Lung (tissue), 17 donors: ENCODE measurements at places on chromosomes 1 and 21.
A peak's percentile ranks its signal among the peaks of the same experiment; 100 is the strongest.

GRCh38 chr1:14822493-14822892 is 224.0 kb downstream of the KAZN start:
- DNase-seq = no peak

- no peak for DNase-seq
These were observed 538.5 kb downstream of the KIF26B start for GRCh38 chr1:245693116-245693793.

DNA sequence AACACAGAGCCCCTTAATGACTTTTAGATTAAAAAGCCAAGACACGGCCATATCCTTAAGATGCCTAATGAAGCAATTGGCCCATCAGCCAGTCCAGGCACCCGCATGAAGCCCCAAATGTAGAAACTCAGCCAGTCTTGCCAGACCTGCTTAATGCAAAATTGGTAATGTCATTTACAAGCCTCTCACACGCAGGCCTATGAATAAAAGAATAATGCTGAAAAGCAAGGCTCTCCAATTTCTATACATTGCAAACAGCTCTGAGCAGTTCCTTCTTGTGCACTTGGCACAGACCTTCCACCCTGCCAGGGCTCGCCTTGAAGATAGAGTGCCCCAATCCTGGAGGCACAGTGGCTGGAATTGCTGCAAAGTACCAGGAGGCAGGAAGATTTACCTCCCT is 498.9 kb downstream of the NPHP4 start:
- no peak for DNase-seq

GRCh38 chr1:153400244-153400643 is 9.4 kb upstream of the S100A8 start:
- no peak for DNase-seq

DNA sequence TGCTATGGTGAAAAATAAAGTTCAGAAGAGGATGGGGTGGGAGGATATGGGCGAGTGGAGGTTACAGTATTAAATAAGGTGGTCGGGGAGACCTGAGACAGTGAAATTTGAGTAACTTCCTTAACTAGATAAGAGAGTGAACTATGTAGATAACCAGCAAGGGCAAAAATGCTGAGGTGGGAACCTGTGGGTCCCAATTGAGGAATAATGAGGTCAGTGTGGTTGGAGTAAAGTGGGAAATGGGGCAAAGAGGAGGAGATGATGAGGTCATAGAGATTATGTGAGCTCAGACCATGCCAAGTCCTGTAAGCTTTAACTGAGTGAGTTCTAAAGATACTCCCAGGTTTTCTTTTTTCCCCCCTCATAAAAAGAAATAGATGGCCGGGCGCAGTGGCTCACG is 614.6 kb upstream of the PLXNA2 start:
- no peak for DNase-seq

DNA sequence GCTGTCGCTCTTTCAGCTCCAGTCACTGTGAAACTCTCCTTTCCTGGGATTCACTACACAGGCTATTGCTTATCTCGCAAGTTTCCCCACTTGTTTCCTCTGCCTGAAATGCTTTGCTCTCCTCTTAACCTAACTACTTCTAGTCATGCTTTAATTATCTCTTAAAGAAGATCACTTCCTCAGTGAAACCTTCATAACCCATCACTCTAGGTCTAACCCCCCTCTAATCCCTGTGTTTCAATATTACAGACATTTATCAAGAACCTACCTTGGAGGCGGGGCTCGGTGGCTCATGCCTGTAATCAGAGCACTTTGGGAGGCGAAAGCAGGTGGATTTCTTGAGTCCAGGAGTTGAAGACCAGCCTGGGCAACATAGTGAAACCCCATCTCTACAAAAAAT is 16.7 kb upstream of the ZNF644 start:
- DNase-seq = no peak

DNA sequence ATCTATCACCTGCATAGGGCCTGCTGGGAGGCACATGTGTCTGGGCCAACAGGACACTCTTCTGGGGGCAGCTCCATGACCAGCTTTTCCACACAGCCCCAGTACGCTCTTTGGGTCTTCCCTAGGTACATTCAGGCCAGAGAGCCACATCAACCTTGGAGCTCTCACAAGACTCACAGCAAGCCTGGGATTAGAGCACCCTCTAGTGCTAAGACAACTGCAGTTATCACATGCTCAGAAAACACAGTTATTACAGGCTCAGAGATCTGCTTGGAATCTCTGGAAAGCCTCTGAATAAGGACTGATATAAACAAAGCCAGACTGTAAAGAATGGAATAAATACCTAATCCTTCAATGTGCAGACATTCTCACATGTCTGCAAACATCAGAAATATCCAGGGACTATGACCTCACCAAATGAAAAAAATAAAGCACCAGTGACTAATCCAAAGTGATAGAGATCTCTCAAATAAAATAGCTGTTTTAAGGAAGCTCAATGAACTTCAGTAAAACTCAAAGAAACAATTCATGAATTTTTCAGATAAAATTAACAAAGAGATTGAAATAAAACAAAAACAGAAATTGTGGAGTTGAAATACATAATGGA is 563.9 kb upstream of the NR5A2 start:
- peak; percentile 20 for DNase-seq

- DNase-seq = no peak
These were observed 7.7 kb upstream of the SLC26A9 start for GRCh38 chr1:205950826-205951549.

DNA sequence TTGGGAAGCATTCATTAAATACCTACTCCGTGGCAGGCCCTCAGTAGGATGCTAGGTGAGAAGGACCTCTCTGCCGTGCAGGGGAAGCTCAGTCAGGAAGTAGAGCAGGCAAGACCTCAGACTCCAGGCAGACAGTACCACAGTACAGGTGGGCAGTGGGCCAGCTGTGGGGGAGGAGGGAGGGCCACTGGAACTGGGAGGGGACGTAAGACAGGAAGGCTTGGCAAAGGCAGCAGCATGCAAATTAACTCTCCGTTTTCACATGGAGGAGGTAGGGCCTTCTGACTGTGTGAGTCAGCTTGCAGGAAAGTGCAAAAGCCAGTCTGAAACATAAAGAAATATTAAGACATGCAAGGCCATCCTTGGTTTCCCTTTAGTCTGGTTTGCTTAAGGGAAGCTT is 157.7 kb downstream of the TRIM33 start:
- peak; percentile 73 for DNase-seq
